ENCODE measurements at places on chromosomes 3 and 15.
A peak's percentile ranks its signal among the peaks of the same experiment; 100 is the strongest.

GRCh38 chr15:64235552-64235951, 72.7 kb upstream of the PPIB start:
- no peak for DNase-seq

DNA sequence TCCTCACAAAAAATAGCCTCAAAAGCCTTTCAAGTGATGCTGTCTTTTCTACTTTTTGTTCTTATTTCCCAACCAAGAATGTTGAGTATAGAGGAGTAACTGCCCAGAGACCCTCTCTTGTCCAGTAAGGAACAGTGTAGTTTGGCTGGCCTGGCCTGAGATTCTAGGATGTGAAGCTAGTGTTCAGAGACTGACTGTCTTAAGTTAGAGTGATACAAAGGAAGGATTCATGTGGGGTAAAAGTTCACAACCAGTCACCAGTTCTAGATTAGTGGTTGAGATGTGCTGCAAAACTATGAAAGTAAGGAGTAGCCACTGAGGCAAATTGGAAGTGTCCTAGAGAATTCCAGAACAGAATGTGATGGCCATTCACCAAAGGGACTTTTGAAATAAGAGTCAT, 49.1 kb downstream of the RSRC1 start:
- DNase-seq = no peak

- no peak for DNase-seq
These were observed 2.1 kb downstream of the ZFAND6 start for GRCh38 chr15:80061582-80061981.

- DNase-seq = no peak
These were observed 119.9 kb upstream of the FEZF2 start for GRCh38 chr3:62493109-62493801.

DNA sequence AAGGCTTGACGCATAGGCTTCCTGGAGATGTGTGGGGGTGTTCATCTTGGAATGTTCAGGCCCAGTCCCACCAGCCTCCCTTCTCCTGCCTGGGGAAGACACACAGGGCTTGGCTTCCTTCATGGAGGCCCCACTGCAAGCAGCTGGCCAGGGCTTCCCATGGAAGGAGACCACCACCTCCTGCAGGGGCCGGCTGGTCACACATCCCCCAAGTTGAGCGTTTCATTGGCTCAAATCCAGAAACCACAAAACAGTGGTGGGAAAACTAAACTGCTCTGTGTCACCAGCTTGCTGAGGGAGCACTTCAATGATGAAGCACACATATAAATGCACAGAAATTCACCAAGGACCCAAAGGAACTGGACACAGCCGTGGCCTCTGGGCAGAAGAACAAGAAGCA, 8.3 kb downstream of the IQSEC1 start:
- DNase-seq = no peak

GRCh38 chr3:33439546-33440327, 468 bp downstream of the UBP1 start:
- no peak for DNase-seq

DNA sequence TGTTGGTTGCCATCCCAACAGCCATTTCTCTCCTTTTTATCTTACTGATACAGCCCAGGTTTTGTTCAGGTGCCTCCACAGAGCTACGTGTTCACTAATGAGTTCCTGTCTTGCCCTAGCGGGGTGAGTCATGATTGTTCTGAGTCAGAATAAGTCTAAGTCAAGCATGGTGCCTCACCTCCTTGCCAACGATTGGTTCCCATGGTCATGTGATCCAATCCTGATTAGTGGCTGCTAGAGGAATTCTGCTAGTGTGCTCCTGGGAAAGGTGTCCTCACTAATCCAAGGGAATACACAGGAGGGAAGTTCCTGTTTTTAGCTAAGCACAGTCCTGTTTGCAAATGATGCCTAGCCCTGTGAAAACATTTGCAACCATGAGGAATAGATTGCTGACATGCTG, 99.8 kb downstream of the NSUN3 start:
- DNase-seq = no peak

GRCh38 chr3:100581650-100582049, 27.8 kb upstream of the ADGRG7 start:
- DNase-seq = no peak

GRCh38 chr3:150913133-150913922, 8.1 kb upstream of the MINDY4B start:
- no peak for DNase-seq

GRCh38 chr15:85543741-85544155, 163.3 kb downstream of the AKAP13 start:
- no peak for DNase-seq

DNA sequence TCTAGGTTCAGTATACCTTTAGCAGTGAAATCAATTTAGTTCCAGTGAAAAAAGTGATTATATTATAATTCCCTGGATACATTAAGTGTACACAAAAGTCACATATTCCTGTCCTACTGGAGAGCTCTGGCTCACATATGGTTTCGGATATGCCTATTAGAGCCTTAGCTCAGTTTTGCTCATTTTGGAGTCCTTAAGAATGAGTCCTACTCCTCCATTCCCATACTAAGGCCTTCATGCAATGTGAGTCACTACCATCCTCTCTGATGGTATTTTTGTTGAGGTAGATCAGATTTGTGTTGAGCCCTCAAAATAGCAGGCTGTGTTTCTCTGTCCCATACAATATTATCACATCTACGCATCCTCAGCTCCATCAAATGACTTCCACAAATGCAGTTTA, 294.2 kb upstream of the COL8A1 start:
- DNase-seq = no peak

DNA sequence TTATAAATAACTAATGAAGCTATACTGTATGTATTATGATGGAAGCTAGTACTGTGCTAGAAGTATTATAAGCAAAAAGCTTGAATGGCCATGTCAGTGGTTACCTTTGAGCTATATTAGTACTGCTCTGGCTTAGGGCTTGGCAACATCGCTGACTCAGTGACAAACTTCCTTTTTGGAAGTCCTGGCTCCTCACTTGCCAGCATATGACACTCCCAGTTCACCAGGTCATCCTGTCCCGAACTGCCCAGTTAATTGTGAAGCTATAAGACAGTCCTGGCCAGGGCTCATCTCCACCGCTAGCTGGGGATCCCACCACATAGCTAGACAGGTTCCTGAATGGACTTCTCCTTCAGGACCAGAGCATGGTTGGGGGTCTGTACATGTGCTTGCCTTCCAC, 31.9 kb downstream of the RAB8B start:
- no peak for DNase-seq

DNA sequence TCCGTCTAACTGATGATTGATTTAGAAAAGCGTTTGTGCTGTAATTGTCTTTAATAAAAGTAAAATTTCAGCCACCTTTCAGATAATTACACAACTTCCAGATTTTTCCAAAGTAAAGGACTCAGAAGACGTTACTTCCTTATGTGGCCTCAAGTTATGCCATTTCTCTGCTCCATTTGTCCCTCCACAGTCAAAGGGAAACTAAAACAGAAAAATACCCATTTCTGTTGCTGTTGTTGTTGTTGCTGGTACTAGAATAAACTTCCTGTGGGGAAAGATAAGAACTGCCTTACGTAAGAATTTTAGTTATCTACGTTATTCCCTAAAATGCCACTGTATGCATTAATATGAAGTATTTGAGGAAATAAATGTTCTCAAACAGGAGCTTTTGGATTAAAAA, 153.9 kb downstream of the P3H2 start:
- no peak for DNase-seq

- DNase-seq = peak; percentile 34
These were observed 37.6 kb upstream of the RHCG start for GRCh38 chr15:89533861-89534544.

DNA sequence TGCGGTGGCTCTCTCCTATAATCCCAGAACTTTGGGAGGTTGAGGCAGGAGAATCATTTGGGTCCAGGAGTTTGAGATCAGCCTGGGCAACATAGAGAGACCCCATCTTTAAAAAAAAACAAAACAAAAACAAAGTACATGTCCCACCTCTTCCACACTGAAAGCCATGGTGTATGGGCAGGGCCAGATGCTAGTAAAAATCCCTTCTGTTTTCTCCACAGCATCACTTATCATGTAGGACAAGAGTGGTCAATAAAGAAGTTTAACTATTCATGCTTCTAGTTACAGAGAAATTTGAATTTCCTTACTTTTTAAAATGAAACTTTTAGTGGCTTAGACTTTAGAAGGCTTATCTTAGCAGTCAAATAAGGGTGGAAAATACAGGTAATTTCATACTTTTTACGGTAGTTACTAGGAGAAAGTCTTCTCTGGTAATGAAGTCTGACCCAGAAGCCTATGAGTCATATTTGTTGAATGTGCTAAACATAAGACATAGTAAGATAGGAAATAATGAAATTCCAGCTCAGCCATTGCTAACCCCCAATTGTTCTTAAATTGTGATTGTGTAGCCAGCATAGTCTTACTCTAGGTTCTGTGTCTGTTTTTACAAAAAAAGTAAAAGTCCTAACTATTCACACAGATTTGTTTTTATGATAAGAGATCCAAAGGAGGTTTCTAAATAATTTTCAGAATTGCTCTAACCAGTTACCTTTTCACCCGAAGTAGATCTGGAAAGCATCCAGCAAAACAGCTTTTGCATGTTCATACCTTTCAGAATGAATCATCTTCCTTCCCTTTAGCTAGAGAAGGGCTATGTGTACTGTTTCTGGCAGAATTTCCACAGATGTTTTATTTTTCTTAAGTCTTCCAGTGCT, 16.4 kb upstream of the ZNF609 start:
- peak; percentile 89 for DNase-seq

DNA sequence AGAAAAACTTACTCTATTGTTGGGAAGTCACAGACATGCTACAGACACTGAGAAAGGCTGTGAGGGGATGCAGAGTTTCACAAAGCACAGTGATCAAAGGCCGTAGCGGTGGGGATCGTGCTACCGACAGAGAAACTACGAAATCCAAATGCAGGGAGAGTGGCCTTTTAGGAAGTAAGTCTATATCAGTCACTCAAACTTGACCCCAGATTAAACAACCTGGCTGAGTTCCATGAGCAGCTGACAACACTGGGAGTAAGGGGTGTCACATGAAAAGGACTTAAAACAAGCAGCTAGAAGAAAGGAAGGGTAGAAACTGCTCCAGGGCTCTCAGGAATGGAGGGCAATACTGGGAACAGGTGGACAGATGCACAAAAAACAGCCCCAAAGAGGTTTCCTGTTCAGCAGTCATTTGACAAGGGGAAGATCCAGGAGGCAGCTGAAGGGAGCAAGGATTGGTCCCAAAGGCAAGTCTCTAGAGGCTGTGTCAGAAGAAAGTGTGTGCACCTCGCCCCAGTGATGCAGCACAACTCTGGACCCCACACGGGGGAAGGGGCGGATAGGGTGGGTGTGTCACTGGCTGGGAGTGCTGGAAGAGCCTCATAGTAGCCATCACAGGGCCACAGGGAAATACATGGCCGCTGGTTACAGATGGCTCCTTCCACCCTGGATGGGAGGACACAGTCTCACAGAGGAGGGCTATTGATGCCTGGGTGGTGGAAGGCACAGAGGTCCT, 20.3 kb upstream of the HDAC11 start:
- DNase-seq = no peak

GRCh38 chr3:15097891-15098290, 1.1 kb downstream of the RBSN start:
- DNase-seq = no peak

DNA sequence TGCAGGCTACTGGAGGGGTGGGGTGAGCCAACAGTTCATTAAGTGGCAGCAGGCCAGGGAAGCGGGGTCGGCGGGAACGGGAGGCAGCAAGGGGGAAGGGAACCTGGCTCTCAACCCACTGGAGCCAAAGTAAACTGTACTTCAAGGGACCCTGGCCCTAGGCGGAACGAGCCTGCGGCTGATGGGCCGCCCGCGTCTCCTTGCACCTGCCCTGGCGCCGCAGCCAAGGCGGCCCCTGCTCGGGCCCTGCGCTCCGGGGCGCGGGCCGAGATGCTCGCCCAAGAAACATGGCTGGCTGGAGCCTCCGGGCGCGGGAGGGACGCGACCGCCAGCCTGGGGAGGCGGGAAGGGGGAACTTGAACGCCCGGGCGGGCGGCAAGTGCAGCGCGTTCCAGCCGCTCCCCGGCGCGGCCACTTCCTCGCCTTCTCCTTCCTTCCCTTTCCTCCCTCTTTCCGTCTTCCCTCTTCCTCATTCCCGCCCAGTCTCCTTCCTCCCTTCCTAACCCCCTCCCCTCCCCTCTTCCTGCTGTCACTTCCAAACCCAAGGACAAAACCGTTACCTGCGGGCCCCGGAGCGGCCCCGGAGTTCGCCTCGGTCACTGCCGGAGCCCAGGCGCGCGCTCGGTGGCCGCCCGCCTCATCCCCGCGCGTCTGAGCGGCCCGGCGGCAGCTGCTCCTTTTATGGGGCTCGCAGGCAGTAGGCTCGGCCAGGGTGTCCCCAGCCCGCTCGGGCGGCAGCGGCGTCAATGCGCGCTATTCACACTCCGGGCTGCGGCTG, 489.7 kb downstream of the MAGI1 start:
- DNase-seq = no peak

- no peak for DNase-seq
These were observed 40.3 kb upstream of the SCN5A start for GRCh38 chr3:38689774-38690173.

GRCh38 chr3:134060561-134061385, 31.0 kb upstream of the SLCO2A1 start:
- DNase-seq = no peak

- DNase-seq = no peak
These were observed 22.2 kb downstream of the XPC start for GRCh38 chr3:14156201-14156600.

- no peak for DNase-seq
These were observed 101.2 kb downstream of the CHST2 start for GRCh38 chr3:143220741-143221140.

- no peak for DNase-seq
These were observed 12.2 kb downstream of the TBL1XR1 start for GRCh38 chr3:177185035-177185574.

DNA sequence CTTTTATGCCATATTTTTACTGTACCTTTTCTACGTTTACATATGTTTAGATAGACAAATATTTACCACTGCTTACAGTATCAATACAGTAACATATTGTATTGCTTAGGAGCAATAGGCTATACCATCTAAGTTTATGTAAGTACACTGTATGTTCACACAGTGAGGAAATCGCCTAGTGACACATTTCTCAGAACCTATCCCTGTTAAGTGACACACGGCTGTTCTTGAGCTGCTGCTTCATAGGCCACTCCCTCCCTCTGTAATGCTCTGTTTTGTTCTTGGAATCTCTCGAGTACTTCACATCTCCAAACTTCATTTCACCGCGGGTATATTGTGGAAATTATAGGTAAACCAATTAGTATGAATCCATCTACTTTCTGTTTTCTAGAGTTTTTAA, 13.4 kb upstream of the SELENOT start:
- DNase-seq = no peak

DNA sequence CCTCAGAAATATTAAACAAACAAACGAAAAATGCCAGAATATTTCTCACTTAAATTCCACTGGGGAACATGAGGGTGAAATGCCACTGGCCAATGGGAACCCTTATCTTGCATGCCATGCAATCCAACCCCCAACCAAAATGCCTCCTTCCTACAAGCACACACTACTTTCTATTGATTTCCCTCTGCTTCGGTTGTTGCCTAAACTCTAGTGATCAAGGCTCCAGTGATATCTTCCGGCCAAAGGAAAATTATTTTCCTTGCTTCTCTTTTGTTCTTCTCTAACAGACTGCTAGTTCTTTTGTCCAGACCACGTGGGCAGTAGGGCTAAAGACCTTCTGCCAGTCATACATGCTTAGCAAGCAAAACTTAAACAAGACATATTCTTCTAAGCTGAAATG, 115.7 kb downstream of the TMCC1 start:
- DNase-seq = no peak
